ENCODE measurements at places on chromosomes 6 and 20. TPM values are rescaled to one million over a fixed set of nuclear protein-coding genes. Genes with fewer than 3 reads are reported as not detected.

RHAG gene
- not detected for polyA plus RNA-seq

MLN gene
- not detected for polyA plus RNA-seq

GHRH gene
- not detected for polyA plus RNA-seq

GRCh38 chr20:63045991-63046390 lies 39.2 kb upstream of the BHLHE23 start:
- no peak for DNase-seq

GRCh38 chr20:39778847-39779604 lies 816.9 kb downstream of the DHX35 start:
- DNase-seq, result no peak

DNA sequence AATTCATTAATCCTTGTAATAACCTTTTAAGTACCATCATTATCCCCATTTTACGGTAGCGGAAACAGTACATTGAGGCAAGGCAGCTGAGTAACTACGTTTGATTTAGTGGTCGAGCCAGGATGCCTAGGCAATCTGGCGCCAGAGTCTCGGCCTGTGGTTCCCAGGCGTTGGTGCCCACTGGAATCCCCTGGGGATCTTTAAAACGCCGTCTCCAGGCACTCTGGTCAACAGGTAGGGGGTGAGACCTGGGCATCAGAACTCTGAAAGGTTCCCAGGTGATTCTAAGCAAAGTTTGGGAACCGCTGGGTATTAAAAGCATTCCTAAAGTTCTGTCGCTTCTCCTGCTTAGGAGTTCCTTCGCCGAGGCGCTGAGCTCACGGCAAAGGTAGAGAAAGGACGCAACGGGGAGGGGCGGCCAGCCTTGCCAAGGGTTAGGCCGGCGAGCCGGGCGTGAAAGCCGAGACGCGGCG lies 939 bp downstream of the DTNBP1 start:
- no peak for DNase-seq

DNA sequence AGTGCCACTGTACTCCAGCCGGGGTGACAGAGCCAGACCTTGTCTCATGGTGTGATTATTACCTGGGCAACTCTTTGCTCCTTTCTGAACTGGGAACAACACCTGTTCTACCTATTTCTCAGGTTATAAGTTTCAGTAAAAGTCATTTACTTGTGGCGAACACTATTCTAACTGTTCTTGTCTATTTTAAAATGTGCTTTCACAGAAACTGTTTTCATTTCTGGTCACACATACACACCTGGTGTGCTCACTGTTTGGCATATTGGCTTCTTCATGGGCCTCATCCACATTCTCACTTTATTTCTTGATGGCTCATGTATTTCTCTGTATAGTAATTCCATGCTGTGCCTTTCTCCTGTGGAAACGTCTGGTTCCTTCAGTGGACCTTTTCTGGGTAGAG lies 30.5 kb upstream of the XRN2 start:
- no peak for DNase-seq

DNA sequence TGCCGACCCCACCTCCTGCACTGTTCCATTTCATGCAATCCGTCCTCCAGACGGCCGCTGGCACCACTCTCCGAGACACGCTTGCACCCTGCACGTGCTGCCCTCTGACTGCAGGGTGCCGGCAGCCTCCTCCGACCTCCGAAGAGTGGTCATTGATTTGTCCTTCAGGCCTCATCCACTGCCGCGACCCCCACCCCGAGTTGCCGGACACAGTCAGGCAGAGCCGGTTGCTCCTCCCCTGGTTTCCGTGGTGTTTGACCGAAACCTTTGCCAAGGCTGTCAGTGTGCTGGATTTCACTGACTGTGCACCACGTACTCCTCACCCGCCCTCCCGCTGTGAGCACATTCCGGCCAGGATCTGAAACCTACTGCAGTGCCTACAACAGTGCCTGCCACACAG lies 156.4 kb upstream of the PDE10A start:
- DNase-seq, result no peak

DNA sequence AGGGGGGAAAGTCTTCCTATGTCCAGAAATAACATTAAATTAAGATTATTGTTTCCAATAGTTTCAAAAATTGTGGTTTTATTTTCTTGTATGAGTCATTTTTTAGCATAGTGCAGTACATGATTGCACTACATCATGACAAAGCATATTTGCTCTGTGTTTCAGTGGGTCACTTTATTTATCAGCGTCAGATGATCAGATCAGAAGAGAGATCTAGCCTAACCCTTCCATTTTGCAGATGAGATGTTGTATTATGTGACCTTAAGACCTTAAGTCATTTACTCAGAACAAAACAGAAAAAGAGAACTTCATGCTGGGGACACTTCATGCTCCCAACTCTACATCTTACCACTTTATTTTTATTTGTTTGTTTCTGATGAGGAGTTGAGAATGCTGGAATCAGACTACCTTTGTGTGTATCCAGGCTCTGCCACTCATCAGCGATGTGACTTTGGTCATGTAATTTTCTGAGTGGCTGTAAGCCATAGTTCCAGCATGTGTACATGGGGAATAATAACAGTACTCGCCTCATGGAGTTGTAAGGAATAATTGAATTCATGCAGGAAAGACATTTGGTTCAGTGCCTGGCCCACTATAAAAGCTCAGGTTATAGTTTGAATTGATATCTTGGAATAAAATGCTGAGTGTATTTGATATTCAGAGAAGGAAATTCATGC lies 13.5 kb downstream of the EYA4 start:
- no peak for DNase-seq

DNA sequence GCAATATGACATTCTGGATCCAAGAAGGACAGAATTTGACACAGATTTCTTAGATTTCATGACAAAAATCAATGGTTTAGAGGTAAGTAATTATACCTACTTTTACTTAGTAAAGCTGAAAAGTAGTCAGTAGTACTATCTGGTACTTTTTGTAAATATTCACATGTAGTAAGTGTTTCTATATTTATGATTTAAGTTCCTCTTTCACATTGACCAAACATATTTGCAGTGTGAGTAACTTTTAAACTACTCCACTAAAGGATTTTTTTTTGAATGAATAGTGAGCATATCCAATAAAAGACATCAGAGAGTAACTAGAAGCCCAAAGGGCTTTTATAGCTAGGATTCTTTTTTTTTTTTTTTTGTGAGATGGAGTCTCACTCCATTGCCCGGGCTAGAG lies 60.8 kb downstream of the DNAH8 start:
- no peak for DNase-seq

- no peak for DNase-seq
These were observed 1.4 kb upstream of the RAET1G start for GRCh38 chr6:149924206-149924932.

DNA sequence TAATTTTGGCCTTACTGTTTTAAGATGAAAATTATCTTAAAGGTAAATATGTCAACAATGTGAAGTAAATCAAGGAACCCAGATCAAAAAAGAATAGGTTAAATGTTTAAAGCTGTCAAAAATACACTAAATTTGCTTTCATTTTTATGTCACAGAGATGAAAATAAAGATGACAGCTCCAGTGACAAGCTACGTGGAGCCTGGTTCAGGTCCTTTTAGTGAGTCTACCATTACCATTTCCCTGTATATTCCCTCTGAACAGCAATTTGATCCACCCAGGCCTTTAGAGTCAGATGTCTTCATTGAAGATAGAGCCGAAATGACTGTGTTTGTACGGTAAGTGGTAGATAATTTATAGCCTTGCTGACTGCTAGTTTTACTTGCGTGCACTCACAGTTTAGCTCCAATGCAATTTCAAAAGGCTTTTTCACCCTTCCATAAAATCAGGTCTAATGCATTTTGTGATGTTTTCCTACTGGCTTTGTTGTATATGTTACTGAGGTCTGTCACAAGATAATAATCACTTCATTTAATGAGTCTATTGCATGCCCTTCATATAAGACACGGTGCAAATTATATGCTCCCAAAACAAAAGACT lies 1.9 kb downstream of the HEBP2 start:
- no peak for DNase-seq

GRCh38 chr6:73032586-73032985 lies 192.7 kb downstream of the KHDC1L start:
- no peak for DNase-seq

GRCh38 chr6:159989492-159990480 lies 20.9 kb downstream of the IGF2R start:
- DNase-seq, result no peak

DNA sequence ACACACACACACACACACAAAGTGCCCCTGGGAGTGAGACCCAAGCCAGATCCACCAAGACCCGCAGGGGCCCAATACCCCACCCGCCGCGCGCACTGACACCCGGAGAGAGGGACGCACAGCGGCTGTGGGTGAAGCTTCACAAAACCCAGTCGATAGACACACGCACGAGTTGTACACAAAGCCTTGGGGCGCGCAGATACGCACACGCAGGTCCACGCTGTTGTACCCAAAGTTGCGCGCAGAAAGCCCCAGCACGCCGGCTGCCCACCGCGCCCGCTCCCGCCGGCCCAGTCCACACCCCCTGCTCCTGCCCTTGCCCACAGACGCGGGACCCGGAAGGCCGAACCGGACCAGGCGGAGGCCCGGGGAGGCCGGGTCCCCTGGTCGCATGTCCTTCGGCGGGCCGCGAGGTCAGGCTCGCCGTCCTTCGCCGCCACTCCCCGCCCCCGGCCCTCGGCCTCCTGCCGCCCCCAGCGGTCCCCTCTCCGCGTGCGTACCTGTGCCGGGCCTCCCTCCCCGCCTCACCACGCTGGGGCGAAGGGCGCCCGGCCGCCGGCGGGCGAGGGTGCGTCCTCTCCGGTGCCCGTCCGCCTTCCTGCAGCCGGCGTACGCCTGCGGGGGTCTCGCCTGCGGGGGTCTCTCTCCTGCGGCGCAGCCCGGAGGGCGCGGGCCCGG lies at the start of gene TMEM74B:
Gene TMEM74B, minus strand, starts transcription at position 344 of the 678 bp plus-strand sequence. CDS start 1,180 bp downstream, outside the sequence.
- no peak for DNase-seq

GRCh38 chr20:31476643-31477215 lies 1.6 kb downstream of the REM1 start:
- no peak for DNase-seq

- DNase-seq, result no peak
These were observed 49.6 kb upstream of the GFRAL start for GRCh38 chr6:55277646-55278045.

Measured in CD8-positive, alpha-beta memory T cell (primary cell).